AG20443 (cell line): ENCODE measurements at places on chromosomes 1 and 21.

- DNase-seq: no peak
Measured at GRCh38 chr21:35651196-35651595, 409.1 kb downstream of the SETD4 start.

DNA sequence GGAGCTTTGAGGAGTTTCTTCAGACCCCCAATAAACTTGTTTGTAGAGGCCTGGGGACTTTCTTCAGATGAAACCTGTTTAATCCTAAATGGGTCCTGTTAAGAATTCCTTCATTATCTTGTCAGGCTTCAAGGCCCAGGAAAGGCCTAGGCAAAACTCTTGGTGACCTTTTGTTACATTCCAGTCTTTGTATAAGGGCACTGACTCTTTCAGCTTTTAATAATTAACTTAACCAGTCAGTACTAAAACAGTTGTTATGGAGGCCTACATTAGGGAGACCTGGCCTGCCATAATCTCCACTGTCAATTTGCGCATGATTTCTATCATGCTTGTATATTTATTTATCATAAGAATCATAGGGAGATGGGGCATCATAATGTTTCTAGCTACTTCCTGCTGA, 110.2 kb downstream of the FCRL5 start:
- DNase-seq: no peak

- DNase-seq: peak; percentile 52
Measured at GRCh38 chr1:200342511-200343311, 67.1 kb downstream of the ZNF281 start.

DNA sequence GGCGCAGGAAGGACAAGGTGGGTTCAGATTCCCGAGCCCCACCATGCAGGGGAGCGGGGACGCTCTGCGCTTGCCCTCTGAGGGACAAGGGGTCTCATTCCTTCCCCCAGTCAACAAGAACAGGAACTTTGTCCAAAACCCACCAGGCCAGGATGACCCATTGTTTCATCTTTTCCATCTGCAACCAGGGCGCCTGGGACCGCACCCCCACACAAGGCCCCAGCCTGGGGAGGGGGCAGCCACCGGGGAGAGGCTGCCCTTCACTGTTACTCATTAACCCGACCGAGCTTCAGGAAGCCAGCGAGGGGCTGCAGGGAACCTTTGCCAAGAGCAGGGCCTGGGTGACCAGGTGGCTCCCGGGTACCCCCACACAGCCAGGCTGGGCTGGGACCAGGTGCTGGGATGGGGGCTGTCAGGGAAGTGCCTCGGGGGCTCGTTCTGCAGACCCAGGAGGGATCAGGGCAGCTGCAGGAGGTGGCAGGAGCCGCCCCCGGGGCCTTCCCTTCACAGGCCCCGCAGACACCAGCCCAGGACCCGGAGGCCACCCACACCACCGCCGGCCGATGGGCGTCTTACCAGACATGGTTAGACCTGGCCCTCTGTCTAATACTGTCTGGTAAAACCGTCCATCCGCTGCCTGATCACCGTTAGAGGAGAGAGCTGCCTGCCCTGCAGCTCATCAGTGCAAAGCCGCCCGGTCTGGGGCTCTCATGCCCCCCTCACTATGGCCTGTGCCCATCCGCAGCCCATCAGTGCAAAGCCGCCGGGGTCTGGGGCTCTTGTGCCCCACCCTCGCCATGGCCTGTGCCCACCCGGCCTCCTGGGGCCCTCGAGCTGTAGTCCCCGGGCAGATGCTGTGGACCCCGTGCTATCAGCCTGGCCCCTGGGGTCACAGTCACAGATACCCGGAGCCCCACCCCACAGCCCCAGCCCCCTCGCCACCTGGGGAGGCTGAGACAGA, 4.9 kb upstream of the TTLL10 start:
- no peak for DNase-seq

DNA sequence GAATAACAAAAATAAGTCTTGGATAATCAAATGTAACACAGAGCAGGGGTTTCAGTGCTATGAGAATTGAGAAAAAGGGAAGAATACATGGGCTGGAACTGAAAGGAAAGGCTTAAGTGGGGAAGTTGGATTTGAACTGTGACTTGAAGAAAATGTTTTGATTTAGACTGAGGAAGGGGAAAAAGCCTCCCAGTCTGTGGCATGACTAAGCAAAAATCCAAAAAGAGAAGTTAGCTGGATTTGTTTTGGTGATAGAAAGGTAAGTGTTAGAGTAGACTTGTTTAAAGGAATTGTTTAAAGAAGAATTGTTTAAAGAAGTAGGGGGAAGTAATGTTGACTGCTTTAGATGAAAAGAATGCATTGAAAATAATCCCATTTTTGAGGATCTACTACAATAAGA, 46.0 kb downstream of the KCNK2 start:
- no peak for DNase-seq

DNA sequence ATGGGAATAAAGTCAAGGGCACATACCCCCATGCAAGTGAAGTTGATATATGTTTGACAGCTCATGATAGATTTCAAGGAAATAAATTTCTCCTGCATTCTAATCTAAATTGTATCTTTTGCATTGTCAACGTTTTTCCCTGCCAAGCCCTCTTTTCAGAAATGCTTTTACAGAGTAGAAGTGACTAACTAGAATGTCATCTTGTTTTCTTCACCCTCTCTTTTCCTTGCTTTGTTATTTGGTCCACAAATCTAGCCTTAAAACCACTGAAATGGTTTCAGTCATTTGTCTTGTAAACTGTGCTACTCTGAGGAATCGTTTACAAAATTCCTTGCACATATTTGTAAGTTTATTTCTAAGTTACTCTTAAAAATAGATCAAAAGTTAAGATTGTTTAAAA, 600.8 kb upstream of the CXADR start:
- DNase-seq: peak; percentile 34
